ENCODE measurements at places on chromosomes 2 and 18.

- no peak for DNase-seq
These were observed 177.6 kb downstream of the SUCLG1 start for GRCh38 chr2:84281510-84281909.

DNA sequence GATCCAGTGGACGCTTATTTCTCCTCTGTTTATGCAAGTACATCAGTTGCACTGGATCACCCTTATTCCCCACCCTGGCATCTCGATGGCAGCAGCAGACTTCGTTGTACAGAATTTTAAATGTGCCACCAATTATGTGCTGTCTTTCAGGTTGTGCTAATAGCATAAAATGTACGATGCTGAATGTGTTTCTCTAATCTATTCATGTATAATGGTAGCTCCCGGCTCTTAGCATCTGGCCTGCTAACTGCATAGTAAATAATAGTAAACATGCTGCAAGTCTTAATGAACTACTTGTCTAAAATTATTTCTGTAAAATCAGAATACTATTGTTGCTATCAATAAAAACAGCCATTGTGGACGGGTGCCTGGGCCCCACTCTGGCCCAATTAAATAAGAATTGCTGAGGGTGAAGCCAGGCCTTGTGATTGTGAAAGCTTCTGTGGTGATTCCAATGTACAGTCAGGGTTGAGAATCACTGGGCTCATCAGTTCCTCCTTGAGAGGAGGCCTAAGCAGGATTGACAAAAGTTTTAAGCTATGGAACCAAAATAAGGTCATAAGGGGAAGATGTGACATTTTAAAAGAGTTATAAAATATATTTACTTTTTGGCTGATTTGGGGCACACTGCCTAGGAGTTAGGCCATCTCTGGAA is 14.4 kb upstream of the MYO3B start:
- no peak for DNase-seq

- no peak for DNase-seq
These were observed 200.7 kb downstream of the DIS3L2 start for GRCh38 chr2:232162187-232162586.

DNA sequence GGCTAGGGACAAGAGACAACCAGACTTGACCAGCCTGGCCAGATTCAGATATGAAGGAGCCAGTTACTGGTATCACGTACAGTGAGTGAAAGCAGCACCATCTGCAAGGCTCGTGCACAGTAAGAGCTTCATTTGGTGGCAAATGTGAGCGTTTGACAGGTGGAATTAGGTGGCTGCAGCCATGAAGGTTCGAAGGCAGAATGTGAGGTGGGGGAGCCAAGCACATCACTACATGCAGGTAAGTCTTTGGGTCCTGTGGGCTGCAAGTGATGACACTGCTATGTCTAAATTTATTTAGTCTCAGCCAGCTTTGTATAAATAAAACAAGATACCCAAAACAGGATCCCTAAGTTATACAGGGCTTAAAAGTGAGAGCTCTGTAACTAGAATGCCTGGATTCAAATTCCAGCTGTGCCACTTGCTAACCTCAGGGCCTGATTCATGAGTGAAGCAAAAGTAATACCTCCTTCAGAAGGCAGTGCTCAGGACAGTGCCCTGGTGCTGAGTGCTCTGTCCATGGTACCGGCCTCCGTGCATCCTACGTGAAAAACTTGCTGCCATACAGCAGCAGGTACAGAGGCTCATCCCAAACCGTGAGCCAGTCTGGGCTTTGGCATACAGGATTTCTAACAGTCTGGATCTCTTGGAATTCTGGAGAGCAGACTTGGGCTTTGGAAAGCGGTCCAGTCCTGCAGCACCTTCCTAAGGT is 18.6 kb downstream of the DDX18 start:
- no peak for DNase-seq

GRCh38 chr2:86562485-86562921 is 740 bp downstream of the CHMP3 start:
- DNase-seq = no peak

- no peak for DNase-seq
These were observed 1395.6 kb downstream of the SUCLG1 start for GRCh38 chr2:83063511-83063910.

DNA sequence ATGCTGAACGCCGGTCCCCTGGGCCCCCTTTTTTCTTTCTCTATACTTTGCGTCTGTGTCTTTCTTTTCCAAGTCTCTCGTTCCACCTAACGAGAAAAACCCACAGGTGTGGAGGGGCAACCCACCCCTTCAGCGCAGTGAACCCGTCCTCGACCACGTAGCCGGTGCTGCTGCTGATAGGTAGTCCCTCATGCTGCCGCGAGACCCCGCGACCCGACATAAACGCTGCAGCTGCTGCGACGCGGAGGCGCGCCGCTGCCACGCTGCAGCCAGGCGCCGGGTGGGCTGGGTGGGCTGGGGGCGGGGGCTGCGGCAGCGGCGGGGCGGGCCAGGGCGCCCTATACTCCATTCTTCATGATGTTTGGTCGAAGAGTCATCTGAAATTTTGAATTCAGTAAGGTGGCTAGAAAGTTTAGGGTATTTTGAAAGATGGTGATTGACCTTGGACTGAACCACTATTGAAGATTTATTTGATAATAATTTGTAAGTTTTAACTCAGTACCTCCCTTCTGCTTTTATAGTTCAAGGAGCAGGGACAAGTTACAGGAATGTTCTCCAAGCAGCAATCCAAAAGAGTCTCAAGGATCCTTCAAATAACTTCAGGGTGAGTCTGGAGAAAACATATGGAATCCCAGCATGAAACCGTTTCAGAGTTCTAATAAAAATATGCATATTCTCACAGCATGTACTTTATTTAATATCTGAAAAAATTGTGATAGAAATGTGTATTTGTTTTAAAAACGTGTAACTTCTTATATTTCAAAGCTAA is 24.1 kb downstream of the CFLAR start:
- no peak for DNase-seq

DNA sequence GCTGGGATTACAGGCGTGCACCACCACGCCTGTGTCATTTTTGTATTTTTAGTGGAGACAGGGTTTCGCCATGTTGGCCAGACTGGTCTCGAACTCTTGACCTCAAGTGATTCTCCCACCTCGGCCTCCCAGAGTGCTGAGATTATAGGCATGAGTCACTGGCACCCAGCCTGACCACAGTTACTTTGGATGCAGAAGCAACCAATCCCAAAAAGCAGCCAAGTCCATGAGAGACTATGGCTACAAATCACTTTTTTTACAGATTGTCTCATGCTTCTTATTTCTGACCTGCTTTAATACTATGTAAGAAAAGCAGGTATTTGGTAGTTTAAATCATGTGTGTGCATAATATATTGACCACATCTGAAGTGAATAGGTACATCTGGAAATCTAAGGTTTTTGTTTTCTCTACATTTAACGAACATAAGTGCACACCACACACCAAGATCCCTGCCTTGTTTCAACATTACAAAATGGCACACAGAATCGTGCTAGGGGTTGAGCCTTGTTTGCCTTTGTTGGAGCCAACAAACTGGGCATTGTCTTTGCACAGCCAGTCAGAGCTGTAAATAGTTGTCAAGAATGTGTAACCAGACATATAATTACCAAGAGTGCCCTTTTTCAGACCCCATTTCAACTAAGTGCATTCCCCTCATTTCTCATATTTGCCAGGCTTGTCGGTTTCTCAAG is 18.3 kb upstream of the MAP4K4 start:
- DNase-seq = no peak

DNA sequence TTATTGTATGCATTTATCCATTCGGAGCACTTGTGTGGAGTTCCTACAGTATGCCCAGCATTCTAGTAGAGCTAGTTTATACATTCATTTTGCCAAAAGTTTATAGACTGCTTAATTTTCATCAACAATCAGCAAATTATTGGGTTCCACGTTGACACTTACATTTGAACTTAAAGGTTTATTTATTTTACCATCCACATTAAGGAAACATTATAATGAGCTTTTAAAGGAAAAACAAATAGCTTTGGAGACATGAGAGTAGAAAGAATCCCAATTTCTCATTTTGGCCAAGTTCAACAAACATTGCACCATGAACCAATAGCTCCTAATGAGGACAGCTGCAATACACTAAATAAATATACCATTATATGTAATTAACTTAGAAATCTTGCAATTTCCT is 501.2 kb upstream of the SMIM21 start:
- DNase-seq = no peak

DNA sequence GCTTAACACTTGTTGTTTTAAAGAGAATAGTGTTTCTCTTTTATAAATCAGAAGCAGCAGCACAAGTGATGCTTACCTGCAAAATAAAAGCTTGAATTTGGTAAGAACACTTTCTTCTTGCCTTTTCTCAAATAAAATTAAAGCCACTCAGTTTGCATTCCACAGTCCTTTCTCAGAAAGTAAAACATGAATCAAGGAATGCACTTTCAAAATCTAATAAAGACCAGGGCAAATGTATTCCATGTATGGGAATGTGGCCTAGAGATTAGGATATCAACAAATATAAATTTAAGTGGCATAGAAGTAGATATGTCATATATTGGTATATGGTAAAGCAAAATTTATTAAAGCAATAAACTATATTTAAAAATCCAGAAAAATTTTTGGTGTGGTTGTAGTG is 352.8 kb downstream of the THSD7B start:
- no peak for DNase-seq

DNA sequence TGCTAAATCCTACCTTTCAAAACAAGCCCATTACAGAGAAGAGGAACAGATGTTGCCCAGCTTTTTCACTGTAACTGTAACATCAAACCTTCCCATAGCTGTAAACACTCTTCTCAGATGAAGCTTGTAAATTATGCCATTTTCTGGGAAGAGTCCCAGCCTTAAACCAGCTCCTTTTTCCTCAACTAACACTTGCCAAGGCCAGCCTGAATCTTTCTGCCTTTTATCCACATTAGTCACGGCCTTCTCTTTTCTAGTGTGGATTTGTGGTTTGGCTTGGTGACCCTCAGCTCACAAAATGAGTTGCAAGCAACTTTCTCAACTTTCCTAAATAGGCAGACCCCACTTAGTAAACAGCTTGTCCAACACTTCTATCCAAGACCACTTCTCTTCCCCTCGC is 90.2 kb downstream of the CABLES1 start:
- no peak for DNase-seq

Data from stimulated activated CD8-positive, alpha-beta memory T cell treated with anti-CD3 and anti-CD28 coated beads, Interleukin-7, amount 100 ng/mL, for 1 hour (primary cell).